Tongue (tissue), 3 donors: ENCODE measurements at places on chromosomes 7 and 10. TPM values are rescaled to one million over a fixed set of nuclear protein-coding genes. Genes with fewer than 3 reads are reported as not detected.

Gene ASB10
- total RNA-seq: 4.9 TPM

Gene ZPBP
- total RNA-seq: not detected

- DNase-seq: no peak
These were observed 26.4 kb upstream of the ADO start for GRCh38 chr10:62778125-62778524.

DNA sequence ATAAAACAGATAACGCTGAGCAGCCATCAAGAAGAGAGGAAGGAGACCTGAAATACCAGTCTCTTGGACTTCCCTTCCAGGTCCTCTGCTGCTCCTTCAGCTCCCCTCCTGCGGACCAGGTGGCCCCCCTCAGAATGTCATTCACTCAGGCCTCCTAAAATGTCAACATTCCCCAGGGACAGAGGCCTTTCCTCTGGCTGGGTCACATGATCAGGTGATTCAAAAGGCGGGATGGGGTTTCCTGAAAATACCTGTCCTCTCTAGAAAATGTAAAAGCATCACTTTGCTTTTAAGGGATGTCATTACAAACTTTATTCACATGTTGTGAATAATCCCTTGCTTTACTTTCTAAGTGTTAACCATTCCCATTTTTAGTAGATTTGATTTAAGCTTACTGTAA, 311.1 kb downstream of the INHBA start:
- DNase-seq: no peak

GRCh38 chr7:37395618-37396259, 52.9 kb downstream of the ELMO1 start:
- peak; percentile 28 for DNase-seq

DNA sequence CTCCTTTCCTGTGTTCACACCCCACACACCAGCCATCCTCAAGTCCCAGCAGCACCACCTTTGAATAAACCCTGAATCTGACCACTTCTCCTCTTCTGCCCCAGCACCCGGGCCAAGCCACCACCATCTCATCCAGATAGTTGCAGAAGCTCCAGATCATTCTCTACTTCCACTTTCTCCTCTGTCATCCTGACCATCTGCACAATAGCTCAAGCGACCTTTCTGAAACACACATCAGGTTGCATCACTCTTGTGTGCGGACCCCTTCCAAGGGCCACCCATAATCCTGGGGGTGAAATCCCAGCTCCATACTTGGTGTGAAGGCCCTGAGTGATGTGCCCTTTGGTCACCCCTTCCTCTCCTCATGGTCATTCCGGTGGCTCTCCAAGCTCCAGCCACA, 187.4 kb upstream of the GALNT17 start:
- DNase-seq: no peak

GRCh38 chr7:75559976-75560365, 67.9 kb downstream of the SPDYE5 start:
- DNase-seq: no peak

DNA sequence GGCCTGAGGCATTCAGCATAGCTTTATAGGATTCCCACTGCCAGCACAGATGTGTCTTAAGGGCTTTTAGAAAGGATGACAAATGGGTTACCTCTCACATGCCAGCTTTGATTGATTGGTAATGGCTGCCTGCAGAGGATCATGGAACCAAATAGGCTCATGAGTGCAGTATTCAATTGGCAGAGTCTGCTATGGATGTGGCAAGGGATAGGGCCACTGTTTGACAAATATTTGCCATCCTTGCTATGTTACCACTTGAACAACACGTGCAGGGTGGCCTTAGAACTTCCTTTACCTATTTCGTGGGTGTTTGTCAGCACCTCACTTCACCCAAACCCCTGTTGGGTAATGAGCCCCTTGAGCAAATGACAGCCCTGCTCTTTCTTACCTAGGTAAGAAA, 139.2 kb downstream of the C10orf105 start:
- no peak for DNase-seq
